ENCODE measurements at places on chromosomes 2 and 18. TPM values are rescaled to one million over a fixed set of nuclear protein-coding genes. Genes with fewer than 3 reads are reported as not detected.

The SALL3 gene
- under 0.01 TPM for total RNA-seq

The OSBPL1A gene
- total RNA-seq: 10.7 TPM

The ST8SIA5 gene
- 0.05 TPM for total RNA-seq

The CPO gene
- 0.19 TPM for total RNA-seq

The TRIM54 gene
- total RNA-seq: 0.14 TPM

The MAL gene
- 190 TPM for total RNA-seq

The ACKR3 gene
- 7.1 TPM for total RNA-seq

The DSG2 gene
- total RNA-seq: 16.0 TPM

The GMPPA gene
- 17.6 TPM for total RNA-seq

The OBSL1 gene
- 9.6 TPM for total RNA-seq

The MERTK gene
- 5.7 TPM for total RNA-seq

The SH3RF3 gene
- total RNA-seq: 3.2 TPM

The STARD6 gene
- 0.09 TPM for total RNA-seq

The C2orf66 gene
- total RNA-seq: 0.05 TPM

The EVA1A gene
- 12.7 TPM for total RNA-seq

The CYS1 gene
- total RNA-seq: 0.19 TPM

The CYP27C1 gene
- 0.05 TPM for total RNA-seq

The SERPINB3 gene
- total RNA-seq: 2.6 TPM

The CTDSP1 gene
- total RNA-seq: 58.2 TPM

The DNAH6 gene
- total RNA-seq: 0.66 TPM
